T follicular helper cell (primary cell): ENCODE measurements at places on chromosomes 6 and 20.

DNA sequence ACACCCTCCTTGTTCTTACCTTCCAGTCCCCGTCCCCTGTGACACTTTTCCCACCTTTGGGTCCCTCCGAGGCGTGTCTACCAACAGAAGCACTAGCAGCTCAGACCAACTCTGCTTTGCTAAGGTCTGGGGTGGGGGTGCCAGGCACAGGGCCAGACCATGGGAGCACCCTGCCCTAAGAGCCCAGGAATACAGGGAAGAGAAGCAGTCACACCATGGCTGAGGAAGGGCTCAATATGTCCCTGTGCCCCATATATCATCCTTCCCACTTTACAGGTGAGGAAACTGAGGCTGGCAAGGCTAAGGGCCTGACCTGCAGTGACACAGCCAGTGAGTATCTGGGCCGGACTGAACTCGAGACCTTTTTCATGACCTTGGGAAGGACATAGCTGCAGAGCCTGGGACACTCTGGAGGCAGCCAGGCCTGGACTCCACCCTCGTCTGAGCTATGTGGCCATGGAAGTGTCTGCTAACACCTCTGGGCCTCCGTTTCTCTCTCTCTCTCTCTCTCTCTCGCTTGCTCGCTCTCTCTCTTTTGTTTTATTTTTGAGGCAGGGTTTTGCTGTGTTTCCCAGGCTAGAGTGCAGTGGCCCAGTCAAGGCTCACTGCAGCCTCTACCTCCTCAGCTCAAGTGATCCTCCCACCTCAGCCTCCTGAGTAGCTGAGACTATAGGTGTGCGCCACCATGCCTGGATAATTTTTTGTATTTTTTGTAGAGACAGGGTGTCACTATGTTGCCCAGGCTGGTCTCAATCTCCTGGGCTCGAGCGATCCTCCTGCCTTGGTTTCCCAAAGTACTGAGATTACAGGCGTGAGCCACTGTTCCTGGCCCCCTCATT lies 156.7 kb downstream of the GRM4 start:
- DNase-seq: no peak

DNA sequence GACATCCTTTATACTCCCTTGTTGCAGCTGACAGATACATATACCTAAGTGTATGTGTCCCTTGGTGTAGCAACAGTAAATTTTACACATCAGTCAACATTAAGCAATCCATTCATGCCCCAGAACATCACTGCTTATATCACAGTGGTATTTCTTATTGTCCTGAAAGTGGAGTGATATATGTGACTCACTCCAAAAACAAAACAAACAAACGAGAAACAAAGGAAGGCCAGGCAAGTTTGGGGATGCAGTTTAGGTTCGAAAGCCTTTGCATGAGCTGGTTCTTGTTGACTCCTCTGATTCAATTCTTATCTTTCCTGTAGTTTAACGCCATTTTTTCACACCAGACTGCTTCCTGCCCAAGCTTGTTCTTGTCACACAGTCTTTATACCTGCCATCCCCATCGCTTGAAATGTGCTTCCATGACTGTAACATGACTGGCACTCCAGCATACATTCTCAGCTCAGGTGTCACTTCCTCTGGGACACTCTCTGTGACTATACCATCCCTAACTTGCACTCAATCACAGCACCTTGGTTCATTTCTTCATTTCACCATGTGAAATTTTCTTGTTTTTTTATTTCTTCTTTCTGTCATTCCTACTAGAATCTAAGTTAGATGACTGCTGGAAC lies 125.0 kb upstream of the TSHZ2 start:
- no peak for DNase-seq

GRCh38 chr20:38034961-38035360 lies 1.4 kb downstream of the RPRD1B start:
- DNase-seq: no peak

DNA sequence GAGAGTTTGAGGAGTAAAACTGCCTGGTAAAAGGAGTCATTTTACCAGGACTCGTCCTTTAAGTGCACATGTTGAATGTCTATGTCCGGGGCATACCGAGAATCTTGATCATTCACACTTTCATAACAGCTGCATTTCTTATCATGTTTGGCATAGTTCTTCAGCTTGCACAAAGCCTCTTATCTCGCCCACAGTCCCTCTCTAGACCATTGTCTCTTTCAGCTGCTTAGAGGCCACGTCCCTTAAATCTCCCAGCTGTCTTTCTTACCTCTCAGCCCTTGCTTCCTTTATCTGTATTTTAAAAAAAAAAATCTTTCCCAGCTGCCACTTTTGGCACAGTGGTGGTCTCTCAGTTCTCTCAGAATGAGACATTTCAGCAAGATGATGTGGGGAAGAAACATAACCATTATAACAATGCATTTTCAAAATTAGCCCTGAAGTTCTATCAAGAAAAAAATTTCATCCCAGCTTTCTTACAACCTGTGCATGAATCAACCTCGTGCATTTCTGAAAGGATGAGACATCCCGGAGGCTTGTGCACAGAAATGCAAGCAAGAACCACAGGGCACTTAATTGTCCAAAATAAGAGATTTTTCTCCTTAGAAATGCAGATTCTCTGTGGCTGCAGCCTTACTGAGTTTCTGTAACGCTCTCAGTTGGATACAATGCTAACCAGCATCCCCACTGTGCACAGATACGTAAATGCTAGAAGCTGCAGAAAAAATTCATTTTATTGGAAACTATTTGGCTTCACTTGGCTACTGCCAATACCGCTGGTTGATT lies 24.2 kb downstream of the RBM24 start:
- DNase-seq: no peak

GRCh38 chr6:71375676-71376075 lies 87.1 kb downstream of the OGFRL1 start:
- no peak for DNase-seq

GRCh38 chr20:14879839-14880238 lies 542.4 kb upstream of the FLRT3 start:
- no peak for DNase-seq

- DNase-seq: no peak
These were observed 141.1 kb upstream of the FOXQ1 start for GRCh38 chr6:1170794-1171193.

GRCh38 chr6:29933955-29934354 lies 8.4 kb upstream of the HLA-A start:
- no peak for DNase-seq

DNA sequence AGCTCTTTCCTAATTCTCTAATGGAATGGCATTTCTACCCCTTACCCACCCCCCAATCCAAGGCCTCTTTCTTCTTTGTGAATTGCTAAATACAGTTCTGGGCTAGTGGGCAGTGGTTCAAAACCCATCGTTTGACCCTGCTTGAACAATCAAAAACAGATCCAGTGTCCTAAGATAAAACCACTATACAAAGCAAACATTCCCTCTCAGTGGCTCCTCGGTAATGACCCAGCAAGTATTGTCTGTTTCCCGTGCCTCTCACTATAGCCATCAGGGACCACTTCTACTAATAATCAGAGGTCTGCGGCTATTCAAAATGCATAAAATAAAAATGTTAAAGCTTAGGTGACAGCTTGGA lies 143.5 kb upstream of the AKAP12 start:
- DNase-seq: no peak

DNA sequence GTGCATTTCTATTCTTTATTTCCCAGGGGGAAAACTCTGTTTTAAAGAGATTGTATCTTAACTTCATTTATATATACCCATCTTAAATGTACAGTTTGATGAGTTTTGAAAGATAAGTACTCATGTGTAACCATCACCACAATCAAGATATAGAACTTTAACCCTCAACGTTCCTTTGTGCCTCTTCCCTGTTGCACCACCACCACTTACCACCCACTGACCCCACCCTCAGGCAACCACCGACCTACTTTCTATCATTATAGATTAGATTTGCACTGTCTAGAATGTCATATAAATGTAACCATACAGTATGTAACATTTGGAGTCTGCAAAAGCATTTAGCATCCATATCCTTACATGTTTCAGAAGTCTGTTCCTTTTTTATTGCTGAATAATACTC lies 121.0 kb downstream of the RTN4IP1 start:
- no peak for DNase-seq
